GM19239 (cell line): ENCODE measurements at places on chromosomes 7 and 10.
A peak's percentile ranks its signal among the peaks of the same experiment; 100 is the strongest.

GRCh38 chr7:47351233-47352154 lies 230.4 kb downstream of the TNS3 start:
- no peak for DNase-seq

DNA sequence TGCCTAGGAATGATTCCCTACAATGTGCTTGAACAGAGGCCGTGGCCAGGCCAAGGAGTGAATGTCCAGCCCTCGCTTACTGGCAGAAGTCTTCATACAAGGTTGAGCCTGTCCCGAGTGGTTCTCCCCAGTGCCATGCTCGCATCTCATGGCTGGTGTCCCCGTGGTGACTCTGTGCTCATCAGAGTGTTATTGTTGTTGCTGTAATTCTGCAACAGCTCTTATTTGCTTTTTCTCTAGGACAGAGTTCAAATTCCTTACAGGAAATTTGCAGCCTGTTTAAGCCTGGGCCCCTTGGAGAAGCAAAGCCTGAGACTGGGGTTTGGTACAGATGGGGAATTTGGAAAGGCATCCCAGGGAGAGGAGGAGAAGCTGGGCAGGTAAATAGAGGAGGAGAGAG lies 157.7 kb upstream of the PRR15 start:
- DNase-seq = no peak

GRCh38 chr7:1749864-1750466 lies 79.9 kb downstream of the ELFN1 start:
- no peak for DNase-seq

DNA sequence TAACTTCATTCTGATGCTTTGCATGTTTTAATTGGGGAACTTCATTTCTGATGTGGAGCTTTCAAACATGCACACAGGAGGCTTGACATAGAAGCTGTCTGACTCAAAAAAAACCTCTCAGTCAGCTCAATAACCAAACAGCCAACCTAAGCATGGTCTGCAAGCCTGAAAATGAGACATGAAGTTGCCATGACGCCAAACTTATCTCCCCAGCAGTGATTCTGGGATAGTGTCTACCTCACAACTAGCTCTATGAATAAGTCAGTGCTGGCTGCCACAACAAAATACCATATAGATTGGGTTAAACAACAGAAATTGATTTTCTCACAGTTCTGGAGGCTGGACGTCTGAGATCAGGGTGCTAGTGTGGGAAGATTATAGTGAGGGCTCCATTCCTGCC lies 244.2 kb downstream of the CCDC3 start:
- no peak for DNase-seq

GRCh38 chr10:63919575-63920279 lies 398.5 kb downstream of the REEP3 start:
- no peak for DNase-seq

- DNase-seq = no peak
These were observed 217.5 kb downstream of the SNX13 start for GRCh38 chr7:17722798-17723197.

DNA sequence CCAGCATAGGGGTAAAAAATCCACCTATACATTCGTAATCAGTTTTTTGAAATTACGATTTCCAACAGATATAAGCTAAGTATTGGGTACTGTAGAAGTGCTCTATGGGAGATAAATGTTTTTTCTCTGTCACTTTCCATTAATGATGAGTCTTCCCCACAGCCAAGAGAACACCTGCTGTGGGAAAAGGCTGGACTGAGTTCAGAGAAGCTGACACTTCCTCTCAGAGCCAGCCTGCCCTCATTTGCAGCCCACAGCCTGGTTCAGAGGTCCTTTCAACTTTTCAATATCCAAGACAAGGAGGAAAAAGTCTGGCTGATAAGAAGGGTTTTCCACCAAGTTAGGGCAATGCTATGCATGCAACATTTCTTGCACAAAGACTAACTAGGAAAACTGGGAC lies 64.5 kb upstream of the DNAJB12 start:
- no peak for DNase-seq

DNA sequence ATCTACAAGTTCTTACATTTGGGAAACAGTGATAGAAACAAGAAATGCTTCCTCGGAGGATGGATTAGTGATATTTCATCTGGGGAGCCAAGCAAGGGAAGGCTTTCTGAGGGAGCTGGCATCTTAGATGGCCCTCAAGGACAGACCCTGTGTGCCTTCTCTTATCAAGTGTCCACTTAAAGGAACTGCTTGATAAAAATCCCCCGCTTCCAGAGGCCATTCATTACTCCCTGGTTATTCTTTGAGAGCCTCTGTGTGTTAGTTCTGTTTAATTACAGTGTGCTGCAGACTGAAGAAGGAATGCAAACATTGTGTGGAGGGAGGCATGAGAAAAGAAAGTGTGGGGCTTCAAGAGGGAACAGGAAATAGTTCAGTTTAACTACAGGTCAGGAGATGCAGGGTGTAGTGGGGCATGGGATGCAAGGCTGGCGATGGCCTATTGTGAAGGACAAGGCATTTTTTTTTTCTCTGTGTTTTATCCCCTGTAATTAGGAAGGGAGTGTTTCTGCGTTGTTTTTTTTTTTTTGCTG lies 145.4 kb downstream of the SNX10 start:
- no peak for DNase-seq

DNA sequence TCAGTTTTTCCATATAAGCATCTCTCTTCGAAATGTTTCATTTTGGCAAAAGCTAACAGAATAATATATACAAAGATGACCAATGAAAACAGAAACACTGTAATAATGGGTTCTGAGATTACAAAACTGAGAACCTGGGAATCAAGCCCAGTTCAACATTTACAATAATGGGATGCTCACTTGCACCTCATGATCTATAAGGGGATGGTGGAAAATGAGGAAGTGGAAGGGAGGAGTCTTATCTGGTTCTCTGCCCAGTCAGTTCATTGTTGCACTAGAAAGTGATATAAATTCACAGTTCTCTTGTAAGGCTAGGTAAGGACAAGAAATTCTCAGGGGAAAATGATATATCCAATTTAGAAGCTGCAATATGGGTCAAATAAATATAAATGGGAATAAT lies 31.7 kb upstream of the RHOBTB1 start:
- DNase-seq = no peak

DNA sequence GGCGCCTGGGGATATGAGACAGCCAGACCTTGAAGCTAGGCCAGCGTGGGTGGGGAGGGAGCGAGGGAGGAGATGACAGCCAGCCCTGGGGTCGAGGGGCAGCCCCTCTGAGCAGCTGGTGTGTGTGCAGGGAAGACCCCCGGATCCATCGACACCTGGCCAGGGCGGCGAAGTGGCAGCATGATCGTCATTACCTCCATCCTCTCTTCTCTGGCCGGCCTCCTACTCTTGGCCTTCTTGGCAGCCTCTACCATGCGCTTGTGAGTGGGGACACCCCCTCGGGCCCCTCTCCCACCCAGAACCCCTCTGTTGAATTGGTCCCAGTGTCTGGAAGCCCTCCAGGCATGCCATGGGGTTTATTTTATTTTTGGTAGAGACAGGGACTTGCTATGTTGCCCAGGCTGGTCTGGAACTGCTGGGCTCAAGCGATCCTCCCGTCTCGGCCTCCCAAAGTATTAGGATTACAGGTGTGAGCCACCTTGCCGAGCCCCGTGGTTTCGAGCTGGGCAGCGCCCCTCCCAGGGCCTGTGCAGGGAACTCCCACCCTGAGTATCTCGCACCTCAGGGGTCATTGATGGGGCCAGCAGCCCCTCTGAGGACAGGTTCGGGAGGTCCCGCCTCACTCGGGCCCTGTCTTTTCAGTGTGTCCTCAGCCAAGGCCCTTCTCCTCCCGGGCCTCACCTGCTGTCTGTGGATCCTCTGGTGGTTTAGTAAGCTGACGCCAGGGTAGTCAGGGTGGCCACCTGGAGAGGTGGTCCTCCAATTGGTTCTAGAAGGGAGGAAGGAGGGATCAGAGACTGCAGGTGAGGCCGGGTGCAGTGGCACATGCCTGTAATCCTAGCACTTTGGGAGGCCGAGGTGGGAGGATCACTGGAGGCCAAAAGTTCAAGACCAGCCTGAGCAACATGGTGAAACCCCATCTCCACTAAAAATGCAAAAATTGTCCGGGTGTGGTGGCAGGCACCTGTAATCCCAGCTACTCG lies 3.8 kb downstream of the UPK3B start:
- DNase-seq = no peak

- DNase-seq = peak; percentile 7
These were observed 724 bp downstream of the CAPZA2 start for GRCh38 chr7:116862951-116863670.

- no peak for DNase-seq
These were observed 1.3 kb downstream of the FGFR2 start for GRCh38 chr10:121596689-121597503.

DNA sequence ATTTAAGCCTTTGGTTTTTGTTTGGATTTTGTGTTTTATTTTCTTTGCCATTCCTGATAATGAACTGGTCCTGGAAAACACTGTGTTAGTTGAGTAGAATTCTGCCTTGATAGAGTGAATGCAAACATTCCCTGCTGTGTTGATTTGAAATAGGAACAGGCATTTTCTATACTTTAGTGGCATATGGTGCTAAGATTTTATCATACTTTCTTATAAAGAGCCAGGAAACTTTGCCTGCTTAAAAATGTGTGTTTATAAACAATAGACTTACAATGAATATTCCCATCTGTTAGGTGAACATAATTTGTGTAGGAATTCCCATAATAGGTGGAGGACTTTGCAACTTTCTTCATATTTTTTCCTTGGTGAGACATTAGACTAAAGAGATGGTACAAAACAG lies 333.3 kb downstream of the SDK1 start:
- DNase-seq = no peak

GRCh38 chr10:5184987-5185775 lies at the start of gene AKR1C8:
TSS of gene AKR1C8 (minus strand) at chr10:5185150. CDS start at chr10:5185104, 46 bp downstream.
- DNase-seq = no peak

DNA sequence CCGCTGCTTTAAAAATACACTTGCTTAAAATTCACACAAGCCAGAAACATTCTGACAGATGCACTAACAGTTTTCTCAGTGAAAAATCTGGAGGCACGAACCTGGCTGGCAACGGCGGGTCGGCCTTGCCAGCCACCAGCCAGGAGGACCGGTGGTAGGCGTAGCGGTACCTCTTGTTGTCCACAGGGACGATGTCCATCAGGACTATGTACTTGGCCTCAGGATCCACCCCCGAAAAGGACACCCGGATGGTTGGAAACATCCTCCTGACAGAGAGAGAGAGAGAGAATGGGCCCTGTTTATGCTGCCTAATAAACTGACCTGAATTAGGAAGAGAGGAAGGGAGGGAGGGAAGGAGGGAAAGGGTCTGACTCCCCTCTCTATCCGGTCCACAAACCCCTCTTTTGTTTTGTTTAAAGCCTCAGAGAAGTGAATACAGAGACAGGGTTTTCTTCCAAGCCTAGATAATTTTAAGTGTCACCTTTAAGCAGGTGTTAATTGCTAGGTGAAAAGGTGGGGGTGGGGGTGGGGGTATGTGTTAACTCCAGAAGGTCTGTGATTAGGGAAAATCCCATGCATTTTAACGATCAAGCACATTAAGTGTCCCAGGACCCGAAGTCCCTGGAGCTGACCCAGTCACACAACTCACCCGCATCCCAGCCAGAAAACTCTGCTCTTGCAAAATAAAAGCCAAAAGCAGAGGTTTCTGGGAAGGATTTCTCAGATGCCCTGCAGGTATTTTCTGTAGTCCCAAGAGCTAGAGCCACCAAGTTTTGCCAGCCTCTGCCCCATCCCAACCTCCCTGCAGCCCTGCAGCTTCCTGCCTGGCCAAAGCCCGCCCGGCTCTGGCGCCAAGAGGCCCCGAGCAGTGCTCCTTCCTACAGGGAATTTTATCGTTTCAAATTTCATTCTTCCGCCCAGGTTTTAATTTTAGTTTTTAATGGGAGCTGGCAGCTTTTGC lies 5.0 kb downstream of the TBX20 start:
- no peak for DNase-seq

GRCh38 chr10:121990015-121990677 lies 1.2 kb downstream of the TACC2 start:
- DNase-seq = no peak

- DNase-seq = no peak
These were observed 17.3 kb downstream of the NFE2L3 start for GRCh38 chr7:26169271-26169670.

DNA sequence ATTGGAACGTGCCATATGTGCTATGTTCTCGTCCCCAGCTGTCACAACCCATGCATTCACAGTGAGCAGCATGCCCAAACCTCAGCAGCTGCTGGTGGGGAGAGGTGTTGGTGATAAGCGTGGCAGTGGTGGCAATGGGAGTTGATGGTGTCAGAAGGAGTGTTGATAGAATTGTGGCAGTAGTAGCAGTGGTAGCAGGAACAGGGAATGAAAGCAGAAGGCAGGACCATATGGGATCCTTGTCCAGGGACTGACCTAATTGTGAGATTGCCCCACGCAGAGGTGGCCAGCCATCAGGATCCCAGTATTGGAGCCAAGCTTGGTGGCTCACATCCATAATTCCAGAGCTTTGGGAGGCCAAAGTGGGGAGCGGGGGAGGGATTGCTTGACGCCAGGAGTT lies 276.3 kb downstream of the GALNT17 start:
- DNase-seq = no peak

DNA sequence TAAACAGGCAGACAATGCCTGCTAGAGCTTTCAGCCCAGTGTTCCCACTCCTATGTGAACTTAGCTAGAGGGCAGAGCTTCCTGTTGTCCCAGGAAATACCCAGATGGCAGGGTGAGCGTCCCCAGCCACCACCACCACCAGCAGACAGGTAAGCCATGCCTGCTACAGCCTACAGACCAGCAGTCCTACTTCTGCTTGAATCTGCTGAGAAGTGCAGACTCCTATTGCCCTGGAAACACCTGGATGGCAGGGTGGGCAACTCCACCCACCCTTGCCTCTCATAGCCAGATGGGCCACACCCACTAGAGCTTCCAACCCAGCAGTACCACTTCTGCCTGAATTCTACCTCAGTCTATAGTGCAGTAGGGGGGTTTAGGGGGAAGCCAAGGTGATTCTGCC lies 64.4 kb downstream of the FBXL13 start:
- DNase-seq = no peak

DNA sequence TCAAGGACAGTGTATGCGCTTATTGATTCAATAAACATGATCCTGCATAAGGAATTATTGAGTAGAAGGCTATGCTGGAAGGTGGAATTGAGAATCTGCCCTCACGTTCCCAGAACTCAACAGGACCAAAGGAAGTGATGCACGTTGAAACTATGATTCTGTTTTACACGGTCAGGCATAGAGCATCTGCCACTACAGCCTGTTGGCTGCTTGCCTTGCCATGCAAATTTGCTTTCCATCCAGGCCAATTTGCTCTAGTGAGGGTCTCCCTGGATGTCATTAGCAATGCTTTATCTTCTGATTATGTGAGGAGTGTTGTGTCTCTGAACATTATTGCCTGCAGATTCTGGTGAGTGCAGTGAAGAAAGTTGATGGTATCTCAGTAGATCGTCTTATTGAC lies 132.9 kb downstream of the ADRA2A start:
- no peak for DNase-seq

- DNase-seq = no peak
These were observed 66.6 kb downstream of the COBL start for GRCh38 chr7:51249991-51250390.

- DNase-seq = no peak
These were observed 31.1 kb downstream of the ENKUR start for GRCh38 chr10:24984906-24985305.

GRCh38 chr7:77413128-77413527 lies 3.0 kb downstream of the GSAP start:
- no peak for DNase-seq

- peak; percentile 44 for DNase-seq
These were observed 11.1 kb downstream of the STEAP1B start for GRCh38 chr7:22488643-22489462.
